CD4-positive, alpha-beta T cell treated with Interleukin-21 for 1 hour (primary cell): ENCODE measurements at places on chromosomes 7 and 10.

DNA sequence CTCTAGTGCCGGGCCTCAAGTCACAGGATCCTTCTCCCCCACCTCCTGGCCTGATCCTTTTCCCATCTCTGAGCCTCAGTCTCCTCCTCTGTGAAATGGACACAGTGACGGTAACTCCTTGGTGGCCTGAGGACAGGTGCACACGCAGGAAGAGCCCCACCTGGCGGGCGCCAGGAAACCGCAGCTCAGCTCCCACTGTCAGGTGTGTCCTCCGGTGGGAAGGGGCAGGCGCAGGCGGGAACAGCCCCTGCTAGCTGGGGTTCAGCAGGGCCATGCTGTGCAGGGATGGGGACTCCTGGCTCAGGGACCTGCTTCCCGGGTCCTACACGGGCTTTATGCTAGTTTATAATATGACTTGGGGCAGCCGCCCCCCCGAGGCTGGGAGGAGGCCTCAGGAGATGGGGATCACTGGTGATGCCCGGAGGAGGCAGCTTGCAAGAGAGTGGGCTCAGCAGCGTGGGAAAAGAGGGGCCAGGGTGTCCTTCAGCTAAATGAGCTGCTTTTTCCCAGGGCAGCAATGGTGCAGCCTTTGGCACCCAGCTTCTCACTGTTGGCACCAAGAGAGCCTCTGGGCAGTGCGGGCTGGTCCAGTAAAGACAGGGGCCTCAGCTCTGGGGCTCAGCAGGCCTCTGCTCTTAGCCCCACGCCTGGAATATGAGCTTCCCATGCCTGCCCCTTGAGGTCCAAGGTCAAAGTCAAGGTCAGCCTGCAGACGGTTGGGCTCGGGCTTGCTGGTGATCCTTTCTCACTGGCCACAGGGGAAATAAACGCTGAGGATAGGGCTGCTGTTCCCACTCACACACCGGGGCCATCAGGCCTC, 68.0 kb upstream of the FAM20C start:
- DNase-seq = no peak

DNA sequence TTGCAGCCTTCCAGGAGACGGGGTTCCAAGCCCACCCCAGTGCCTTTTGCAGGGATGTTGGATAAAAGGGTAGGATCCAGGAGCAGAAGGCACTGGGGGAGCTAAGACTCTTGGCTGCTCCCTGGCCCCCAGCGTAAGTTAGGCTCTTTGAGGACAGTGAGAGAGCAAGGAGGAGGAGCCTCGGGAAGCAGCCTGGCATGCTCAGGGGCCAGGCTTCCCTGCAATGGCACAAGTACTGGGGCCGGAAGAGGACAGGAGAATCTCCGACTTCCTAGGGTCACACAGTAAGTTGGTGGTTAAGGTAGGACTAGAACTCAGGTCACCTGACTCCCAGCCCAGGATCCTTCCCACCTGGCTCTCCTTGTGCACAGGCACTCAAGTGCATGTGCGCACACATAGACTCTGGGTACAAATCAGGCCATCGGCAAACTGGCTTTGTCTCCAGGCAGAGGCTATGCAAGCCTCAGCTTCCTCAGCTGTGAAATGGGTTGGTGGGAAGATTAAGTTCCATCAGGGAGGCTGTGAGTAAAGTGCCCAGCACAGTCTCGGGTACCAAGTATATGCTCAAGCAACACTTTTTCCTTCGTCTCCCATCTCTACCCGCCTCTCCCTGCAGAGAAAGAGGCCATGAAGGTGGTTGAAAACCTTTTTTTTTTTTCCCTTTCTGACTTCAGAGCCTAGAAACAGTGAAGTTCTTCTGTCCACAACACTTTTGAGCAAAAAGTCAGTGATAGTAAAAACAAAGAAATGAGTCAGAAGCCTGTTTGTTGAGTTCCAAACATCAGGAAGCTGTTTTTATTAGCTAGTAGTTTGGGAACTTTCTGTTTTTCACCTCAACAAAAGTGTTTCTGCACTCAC, 79.1 kb downstream of the NEURL1 start:
- DNase-seq = no peak

- DNase-seq = peak; percentile 22
These were observed 150.4 kb upstream of the PRPS1L1 start for GRCh38 chr7:18177815-18178660.

DNA sequence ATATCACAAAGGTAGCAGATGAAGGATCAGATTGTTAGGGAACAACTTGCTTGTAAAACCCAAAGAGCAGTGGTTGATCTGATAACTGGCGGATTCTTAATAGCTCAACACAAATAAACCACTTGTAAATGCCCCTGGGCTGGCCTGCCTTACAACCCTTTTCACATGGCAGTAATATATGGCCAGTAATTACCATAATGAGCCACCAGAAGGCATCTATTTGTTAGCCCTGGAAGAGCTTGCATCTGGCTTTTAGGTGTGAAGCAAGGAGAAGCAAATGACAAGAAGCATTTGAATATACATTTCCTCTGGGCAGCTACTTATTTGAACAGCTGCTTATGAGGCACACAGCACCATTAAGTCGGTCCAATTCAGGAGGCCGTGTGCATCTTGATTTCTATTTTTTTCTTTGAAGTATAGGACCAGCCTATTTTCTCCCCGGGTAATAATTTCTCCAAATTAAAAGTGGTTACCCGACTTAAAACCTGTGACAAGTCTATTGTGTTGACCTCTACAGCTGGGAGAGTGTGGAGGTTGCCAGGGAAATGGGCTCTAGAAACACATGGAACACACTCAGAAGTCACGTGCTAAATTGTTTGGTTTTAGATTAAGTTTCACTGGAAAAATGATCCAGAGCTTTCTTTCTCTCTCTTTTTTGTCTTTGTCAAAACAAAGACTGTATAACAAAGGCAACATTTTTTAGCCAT, 113.4 kb downstream of the SEM1 start:
- peak; percentile 1 for DNase-seq

GRCh38 chr7:27686315-27686714, 23.6 kb upstream of the HIBADH start:
- no peak for DNase-seq

DNA sequence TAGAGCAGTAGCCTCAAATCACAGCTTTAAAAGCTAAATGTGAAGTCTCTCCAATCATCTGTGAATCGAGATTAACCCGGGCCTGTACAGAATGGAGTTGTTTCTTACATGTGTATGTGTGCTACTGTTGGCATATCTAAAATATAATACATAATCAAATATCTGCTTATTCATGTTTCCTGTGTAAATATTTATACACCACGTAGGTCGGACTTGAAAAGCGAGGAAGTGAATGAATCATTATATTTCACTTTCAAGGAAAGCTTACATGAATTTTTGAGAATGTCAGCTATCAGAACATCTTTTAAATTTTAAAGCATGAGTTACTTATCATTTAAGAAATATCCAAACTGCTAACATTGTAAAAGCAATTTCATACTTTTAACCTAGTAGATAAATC, 233.3 kb downstream of the SLC25A13 start:
- no peak for DNase-seq

GRCh38 chr7:91050677-91051076, 213.6 kb upstream of the FZD1 start:
- DNase-seq = peak; percentile 11

DNA sequence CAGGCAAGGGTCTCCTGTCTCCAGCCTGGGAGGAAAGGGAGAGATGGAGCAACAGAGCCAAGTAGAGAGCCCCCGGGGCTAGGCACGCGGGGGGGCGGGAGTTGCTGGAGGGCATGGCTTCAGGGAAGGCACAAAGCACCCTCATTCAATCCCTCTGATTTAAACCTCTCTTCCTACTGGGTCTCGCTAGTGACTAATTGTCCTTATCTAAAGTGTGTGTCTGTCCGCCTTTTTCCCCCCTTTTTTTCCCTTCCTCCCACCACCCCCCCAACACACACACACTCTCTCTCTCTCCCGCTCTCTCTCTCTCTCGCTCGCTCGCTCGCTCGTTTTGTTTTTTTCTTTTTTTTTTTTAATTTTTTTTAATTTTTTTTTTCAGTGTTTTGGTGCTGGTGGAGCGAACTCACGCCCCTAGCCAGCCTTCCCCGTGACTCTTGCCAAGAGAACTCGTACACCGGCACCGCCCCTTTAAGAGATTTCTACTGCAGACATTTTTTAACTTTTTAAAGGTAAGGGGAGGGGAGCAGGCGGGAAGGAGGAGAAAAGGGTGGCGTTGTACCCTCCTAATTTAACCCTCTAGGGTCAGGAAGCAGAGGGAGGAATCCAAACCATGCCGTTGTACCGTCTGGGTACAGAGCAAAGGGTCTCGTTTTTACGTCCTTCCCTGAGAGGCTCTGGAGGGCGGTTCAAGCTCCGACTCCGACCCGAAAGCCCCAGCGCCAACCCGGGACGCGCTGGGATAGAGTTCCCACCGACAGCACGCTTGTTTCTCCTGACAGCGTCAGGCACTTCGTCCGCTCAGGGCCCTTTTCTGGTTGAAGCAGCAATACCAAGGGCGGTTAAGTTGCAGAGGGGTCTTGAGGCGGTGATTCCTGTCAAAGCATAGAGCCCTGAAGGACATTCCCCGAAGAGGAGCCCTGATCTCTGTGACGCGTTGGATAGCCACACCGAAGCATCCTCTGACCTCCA, at the start of gene HPSE2:
Gene HPSE2, minus strand, starts transcription at position 195 of the 969 bp plus-strand sequence.
- DNase-seq = no peak
